ENCODE measurements at places on chromosomes 5 and 9.

- no peak for DNase-seq
These were observed 273.2 kb downstream of the SYK start for GRCh38 chr9:91074866-91075265.

DNA sequence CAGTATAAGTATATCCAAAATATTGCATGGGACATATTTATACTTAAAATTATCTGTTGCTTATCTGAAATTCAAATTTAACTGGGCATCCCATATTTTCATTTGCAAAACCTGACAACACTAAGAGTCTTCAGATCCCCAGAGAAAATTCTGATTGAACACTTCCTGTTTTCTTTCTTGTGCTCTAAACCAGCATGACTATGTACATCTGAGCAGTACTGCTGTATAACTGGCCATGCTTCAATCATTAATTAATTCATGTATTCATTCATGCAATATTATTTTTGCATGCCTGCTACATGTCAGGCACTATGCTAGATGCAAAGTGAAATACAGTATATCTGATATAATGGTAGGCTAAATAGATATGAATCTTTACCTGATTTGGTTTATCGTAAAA, 461.2 kb downstream of the TLR4 start:
- no peak for DNase-seq

DNA sequence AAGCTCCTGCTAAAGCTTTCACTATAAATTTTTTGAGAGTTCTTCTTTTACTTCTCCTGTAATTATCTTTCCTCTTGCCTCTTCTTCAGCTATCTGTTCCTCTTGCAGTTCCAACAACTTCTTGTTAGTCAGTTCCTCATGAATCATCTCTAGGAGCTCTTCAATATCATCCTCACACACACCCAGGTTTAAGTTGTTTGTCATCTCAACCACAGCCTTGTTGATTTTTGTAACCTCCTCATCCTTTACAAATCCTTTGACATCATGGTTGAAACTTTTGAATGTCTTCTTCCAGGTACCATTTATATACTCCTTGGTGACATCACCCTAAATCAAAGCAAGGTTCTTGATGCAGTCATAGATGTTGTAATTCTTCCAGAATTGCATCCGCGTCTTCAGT, 106.3 kb upstream of the MAMDC2 start:
- DNase-seq, result no peak

DNA sequence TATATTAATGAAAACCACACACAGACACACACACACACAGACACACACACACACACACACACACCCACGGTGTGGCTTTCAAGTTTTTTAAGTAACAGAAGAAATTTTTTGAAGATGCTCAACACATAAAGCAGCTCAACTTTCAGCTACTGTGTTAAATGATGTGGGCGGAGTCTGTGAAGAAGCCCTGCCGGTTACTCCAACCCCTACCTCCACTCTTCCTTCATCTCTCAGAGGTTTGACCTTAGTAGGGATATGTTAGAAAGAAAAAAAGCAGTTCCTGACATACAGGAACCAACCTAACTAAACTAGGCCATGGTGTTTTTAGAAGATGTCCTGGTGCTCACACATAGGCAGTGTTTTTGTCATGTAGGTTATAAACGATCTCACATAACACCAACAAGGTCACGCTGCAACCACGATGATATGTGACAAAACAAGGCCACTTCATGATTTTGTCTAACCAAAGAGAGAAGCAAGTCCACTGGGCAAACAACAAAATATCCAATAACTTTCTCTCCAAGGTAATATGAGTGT, 112.8 kb downstream of the EMB start:
- DNase-seq, result no peak

DNA sequence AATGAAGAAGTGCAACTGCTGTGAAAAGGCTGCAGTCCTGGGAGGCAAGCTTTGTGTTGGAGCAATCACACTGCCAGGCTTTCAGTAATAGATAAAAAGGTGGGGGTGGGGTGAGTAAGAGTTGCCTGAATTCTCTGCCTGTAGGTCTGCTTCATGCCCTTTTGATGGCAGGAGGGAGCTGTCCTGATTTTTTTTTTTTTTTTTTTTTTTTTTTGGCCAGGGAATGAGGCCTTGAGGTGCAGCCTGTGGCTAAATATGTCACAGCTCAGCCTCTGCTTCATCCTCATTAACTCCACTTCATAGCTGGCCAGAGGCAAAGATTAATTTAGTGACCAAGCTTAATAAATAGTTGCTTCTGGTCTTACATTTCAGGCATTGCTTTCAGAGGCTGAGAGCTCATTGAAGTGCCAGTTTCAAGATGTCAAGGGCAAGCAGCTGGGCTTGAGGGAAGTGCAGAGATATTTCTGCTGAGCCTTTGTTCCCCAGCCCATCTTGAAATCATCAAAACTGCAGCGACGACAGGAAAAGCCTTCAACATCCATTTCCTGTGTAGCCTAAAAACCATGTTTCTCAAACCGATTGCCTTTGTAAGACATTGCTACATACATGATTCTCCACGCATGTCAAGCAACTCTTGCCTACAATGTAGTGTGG, 134.7 kb downstream of the MACIR start:
- peak; percentile 44 for DNase-seq

- DNase-seq, result no peak
These were observed 332.0 kb downstream of the RFX3 start for GRCh38 chr9:3193791-3194190.

- peak; percentile 35 for DNase-seq
These were observed 124.7 kb downstream of the ALDH1A1 start for GRCh38 chr9:72827950-72828731.

- peak; percentile 71 for DNase-seq
These were observed 16.6 kb downstream of the ATOX1 start for GRCh38 chr5:151741678-151742423.

DNA sequence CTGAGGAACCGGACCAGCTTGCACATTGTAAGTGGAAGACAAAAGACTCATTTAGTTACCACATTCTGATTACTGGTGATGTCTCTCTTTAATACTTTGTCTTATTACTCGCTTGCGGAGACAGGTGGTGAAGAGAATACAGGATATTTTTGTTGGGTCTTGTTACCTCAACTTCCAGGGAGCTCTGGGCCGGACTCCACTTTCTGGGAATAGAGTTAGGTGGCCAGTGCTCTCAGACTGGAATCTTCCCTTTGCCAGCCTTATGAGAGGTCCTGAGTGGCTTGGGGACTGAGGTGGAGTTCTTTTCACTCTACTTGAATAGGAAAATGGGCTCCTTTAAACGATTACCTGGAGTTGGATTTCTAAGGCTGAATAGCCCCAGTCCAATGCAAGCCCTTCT, 33.3 kb upstream of the SPRY4 start:
- DNase-seq, result no peak

GRCh38 chr5:36492984-36493654, 113.3 kb upstream of the SLC1A3 start:
- DNase-seq, result peak; percentile 52
